ENCODE measurements at places on chromosomes 13 and 19.

DNA sequence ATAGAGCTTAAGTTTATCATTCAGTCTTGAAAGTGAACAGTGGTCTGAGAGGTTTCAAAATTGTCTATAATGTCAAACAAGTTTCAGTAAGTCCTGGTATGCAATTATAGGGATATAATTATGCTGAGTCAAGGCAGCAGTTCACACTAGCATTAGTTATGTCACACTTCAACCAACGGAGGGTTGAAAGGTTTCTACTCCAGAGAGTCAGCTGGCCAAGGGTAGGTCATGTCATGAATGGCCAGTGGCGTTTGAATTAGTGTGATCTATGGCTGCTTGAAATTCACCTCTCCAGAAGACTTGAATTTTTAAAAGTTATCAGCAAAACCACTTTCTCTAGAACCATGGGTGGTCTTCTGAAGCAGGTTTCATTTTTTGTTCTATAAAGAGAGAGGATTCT is 108.6 kb downstream of the TNFRSF19 start:
- no peak for DNase-seq

DNA sequence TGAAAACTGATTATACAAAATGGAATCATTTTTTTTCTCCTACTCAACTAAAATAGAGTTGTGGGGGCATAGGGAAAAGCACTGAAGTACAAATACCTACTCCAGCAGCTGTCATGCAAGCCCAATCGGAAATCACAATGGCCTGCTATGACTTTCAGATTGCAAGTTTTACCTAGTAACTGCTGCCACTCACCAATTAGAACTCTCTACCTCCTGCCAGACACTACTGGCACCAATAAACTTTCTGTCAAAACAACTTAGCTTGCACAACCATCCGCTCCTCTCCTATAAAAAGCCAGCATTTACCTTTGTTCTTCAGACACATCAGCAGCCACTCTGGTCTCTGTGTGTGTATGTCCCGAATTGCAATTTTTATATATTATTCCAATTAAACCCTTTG is 9.3 kb upstream of the TRPC4 start:
- no peak for DNase-seq

DNA sequence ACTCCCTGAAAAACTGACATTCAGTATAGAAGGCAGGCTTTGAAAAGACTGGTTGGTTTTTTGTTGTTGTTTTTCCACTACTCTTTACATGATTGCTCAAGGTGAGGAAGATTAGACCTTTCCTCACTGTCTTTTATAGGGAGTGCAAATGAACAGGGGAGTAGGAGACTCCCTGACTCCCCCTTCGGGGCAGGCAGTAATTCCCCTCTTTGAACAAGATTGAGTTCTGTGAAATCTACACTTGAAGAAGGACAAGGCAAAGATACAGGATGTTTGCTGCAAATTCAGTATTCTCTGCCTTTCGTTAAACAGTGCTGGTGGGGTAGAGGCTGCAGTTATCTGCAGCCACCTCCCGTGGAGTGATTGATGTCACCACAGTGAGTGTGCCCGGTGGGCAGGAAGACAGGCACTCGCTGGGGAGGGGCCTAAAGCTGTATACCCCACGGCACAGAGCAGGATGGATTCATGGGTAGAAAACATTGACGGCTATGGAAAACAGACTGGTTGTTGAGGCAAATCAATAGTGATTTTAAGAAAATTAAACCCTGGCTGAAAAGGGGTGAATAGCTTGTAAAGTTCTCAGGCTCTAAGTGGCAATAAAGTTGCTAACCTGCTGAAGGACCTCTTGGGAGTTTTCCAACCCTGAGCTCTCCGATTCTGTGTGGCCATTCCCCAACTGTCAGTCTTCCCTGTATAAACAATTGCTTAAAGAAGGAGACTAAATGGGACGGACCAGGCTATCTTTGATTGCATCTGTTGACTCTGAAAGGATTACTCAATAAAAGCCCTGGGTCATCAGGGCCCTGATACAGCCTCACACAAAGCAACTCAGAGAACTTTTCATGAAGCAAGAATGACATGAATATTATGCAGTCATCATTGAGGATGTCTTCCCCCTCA is 308.3 kb downstream of the TBC1D4 start:
- DNase-seq: no peak

- DNase-seq: no peak
These were observed 3.8 kb downstream of the BCAT2 start for GRCh38 chr19:48806818-48807589.

- no peak for DNase-seq
These were observed 2.7 kb upstream of the CAPNS1 start for GRCh38 chr19:36136964-36137686.

Data from non-pigmented ciliary epithelial cell (primary cell).